Activated CD8-positive, alpha-beta T cell treated with anti-CD3 and anti-CD28 coated beads for 36 hours (primary cell): ENCODE measurements at places on chromosomes 13 and 19. TPM values are rescaled to one million over a fixed set of nuclear protein-coding genes. Genes with fewer than 3 reads are reported as not detected.

- no peak for DNase-seq
Observed at GRCh38 chr19:32630338-32630737, 44.6 kb downstream of the ANKRD27 start.

DNA sequence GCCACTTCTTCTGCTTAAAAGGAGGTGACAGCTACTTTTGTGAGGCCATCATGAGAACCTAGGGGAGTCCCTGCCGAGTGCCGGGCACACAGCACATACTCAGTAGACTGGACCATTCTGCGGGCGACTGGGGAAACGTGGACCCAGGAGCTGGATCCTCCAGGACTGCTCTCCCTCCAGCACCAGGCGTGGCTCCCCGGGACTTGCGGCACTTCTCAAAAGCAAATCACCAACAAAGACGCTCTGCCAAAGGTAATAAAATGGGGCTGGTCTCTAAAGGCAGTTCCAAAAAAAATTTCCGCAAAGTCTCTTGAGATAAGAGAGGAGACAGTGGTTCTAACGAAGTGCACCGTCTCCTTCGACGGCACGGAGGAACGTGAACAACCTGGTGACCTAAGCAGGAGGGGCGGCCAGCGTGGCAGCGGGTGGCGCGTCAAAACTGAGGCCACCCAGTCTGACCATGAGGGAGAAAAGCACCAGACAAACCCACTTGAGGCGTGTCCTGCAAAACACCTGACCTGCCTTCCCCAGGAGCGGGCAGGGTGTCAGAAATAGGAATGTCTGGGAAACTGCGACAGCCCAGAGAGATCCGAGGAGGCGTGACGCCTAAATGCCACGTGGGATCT is 1.4 kb upstream of the TMPRSS9 start:
- no peak for DNase-seq

The CACNG6 gene
- not detected for total RNA-seq

DNA sequence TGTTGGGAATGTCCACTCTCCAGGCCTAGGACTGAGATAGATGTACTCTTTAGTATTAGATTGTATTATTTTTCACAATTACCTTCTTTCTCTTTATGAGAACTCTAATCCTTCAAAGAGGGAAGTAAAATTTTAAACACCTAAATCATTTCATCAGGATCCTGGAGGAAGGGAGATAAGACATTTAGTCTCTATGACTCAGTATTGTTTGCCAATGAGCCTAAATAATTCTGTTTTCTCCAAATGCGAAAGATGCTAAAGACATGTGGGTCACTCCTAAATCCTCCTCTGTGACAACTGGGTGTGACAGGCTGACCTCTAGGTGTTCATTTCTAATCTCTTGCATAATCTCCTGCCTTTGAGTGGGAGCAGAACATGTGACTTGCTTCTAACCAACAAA is 1736.6 kb upstream of the MIR17HG start:
- DNase-seq: no peak

The CEACAM6 gene
- total RNA-seq: not detected

The BST2 gene
- 98.4 TPM for total RNA-seq

The FCAR gene
- total RNA-seq: not detected

DNA sequence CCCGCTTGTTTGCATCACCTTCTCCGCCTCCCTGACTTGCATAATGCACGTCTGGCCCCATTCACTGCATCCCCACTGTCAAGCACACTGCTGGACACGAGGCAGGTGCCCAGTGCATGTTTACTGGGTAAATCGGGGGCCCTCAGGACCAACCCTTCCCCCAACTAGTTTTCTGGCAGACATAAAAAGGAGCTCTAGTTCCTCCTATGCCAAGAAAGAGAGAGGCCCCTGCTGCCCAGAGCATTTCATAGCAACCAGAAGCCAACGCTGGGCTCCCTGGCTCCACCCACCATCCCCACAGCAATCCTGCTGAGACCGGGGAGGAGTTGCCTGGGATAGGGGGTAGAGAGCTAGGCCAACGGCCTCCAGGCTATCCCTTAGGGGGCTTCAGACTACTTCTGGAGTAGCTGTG is 23.2 kb downstream of the ANKRD27 start:
- no peak for DNase-seq

The SERPINE3 gene
- total RNA-seq: not detected

DNA sequence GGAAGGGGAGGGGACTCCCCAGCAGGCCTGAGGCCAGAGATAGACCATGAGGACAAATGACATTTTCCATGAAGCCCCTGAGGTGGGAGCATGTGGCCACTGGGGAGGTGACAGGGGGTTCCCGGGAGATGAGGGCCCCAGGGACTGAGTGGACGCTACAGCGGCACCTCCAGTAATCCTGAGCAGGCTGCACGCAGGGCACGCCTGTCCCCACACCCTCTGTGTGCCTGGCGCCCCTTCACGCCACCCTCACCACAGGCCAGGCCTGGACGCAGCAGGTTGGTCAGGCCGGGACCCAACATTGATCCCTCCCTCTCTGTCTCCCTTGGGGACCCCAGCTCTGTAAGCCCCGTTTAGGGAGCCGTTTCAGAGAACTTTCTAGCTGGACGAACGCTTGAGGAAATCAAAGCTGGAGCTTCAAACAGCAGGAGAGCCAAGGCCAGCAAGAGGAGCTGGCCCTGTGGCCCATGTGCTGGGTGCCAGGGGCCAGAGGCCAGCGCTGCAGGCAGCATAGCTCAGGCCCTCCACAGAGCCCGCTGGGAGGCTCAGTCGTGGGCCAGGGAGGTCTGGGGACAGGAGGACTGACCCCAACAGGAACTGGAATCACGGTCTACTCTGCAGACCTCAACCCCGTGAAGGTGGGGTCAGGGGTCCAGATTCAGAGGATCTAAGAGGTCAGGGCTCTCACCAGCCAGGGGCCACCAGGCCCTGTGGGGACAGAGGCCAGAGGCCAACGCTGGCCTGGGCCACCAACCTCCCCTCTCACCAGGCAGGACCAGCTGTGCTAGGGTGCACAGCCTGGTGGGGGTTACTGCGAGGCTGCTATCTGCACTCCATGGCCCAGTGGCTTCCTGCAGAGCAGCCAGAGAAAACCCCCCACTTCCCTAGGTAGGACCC is 14.6 kb downstream of the LSM4 start:
- DNase-seq: no peak

DNA sequence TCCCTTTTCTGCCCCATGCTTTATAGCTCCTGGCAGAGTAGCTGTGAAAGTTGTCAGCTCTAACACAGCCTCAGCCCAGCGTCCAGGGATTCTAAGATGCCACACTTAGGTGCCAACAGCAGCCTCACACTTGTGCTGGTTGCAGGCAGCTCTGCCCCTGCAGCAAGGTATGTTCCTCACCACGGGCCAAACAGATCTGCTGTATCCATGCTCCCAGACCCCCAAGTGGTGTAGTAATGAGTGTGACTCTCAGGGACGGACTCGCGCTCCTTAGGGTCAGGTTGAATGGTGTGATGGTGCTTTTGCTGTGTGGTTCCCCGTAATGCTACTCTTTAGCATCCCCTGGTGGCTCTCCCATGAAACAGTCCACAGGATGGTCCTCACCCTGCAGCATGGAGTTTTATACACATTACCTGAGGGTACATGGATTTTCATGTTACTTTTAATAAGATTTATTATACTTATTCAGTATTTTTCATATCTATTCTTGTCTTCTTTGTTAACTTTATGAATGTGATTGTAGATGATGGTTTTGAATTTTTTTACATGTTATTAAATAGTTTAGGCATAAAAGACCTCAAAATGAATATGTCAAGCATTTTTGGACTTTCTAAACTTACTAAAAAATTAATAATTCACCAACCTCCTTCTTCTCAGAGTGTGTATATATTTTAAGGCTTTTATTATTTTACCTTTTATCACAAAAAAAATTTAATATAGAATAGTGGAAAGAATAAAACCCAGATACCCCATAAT is 232.5 kb downstream of the SLC7A1 start:
- peak; percentile 41 for DNase-seq

DNA sequence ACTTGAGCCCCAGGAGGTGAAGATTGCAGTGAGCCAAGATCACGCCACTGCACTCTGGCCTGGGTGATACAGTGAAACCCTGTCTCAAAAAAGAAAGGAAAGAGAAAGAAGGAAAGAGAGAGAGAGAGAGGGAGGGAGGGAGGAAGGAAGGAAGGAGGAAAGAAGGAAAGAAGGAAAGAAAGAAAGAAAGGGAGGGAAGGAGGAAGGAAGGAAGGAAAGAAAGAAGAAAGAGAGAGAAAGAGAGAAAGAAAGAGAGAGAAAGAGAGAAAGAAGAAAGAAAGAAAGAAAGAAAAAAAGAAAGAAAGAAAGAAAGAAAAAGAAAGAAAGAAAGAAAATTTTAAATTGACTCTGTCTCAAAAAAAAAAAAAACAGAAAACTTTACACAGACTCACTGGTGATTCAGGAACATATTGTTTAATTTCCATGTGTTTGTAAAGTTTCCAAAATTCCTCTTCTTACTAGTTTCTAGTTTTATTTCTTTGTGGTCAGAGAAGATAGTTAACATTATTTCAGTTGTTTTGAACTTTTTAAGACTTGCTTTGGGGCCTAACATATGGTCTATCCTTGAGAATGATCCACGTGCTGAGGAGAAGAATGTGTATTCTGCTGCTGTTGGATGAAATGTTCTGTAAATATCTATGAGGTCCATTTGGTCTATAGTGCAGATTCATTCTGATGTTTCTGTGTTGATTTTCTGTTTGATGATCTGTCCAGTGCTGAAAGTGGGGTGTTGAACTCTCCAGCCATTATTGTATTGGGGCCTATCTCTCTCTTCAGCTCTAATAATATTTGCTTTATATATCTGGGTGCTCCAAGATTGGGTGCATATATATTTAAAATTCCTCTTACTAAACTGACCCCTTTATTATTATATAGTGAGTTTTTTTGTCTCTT is 204.4 kb upstream of the SERP2 start:
- DNase-seq: no peak

The POU2F2 gene
- 37.7 TPM for total RNA-seq

The GRK1 gene
- total RNA-seq: 0.09 TPM

- no peak for DNase-seq
Observed at GRCh38 chr19:50387176-50387867, 3.2 kb downstream of the POLD1 start.

The FAM124A gene
- total RNA-seq: 0.07 TPM

DNA sequence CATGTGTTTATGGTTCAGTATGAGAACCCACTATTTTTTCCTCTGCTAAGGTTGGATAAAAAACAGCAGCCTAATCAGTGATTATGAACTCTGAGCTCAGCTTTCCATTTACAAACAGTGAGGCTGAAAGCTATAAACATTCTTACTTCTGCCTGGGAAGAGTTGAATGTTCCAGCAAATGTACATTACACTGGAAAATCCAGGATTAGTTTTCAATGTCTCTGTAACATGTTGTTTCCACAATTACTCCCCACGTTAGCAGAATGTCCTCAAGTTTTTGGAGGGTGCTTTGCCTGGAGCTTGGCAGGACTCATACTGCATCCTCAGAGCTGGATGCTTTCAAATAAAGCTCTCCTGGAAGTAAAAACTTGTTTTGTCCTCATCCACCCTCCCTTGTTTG is 150.4 kb downstream of the POSTN start:
- no peak for DNase-seq

The ICAM5 gene
- 5.0 TPM for total RNA-seq

The ZNF560 gene
- total RNA-seq: 0.16 TPM

The ETV2 gene
- 1.4 TPM for total RNA-seq

GRCh38 chr13:27130979-27131623 is 40.5 kb downstream of the USP12 start:
- DNase-seq: peak; percentile 90

GRCh38 chr19:33473653-33474305 is 47.8 kb downstream of the PEPD start:
- no peak for DNase-seq

The IFNL1 gene
- not detected for total RNA-seq

GRCh38 chr19:5990289-5990797 is 12.4 kb upstream of the RANBP3 start:
- no peak for DNase-seq

DNA sequence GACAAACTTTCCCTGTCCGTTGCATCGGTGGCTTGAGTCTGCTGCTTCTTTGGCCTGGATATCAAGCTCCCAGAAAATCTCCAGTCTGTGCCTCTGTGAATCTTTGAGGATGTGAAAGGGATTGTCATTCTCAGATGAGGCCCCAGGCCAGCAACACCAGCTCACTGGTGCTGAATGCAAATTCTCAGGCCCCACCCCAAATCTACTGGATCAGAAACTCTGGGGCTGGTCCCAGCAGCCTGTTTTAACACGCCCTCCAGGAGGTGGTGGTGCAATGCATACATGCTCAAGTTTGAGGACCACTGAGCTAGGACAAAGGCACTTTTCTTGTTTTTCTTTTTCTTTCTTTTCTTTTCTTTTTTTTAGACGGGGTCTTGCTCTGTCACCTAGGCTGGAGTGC is 23.6 kb downstream of the TNFSF11 start:
- no peak for DNase-seq
